Stimulated activated CD4-positive, alpha-beta T cell treated with anti-CD3 and anti-CD28 coated beads, TNF-alpha, amount 100 ng/mL, for 1 hour (primary cell): ENCODE measurements at places on chromosomes 11 and 22.
A peak's percentile ranks its signal among the peaks of the same experiment; 100 is the strongest.

GRCh38 chr11:33946930-33947329, 55.1 kb upstream of the LMO2 start:
- DNase-seq, result no peak

DNA sequence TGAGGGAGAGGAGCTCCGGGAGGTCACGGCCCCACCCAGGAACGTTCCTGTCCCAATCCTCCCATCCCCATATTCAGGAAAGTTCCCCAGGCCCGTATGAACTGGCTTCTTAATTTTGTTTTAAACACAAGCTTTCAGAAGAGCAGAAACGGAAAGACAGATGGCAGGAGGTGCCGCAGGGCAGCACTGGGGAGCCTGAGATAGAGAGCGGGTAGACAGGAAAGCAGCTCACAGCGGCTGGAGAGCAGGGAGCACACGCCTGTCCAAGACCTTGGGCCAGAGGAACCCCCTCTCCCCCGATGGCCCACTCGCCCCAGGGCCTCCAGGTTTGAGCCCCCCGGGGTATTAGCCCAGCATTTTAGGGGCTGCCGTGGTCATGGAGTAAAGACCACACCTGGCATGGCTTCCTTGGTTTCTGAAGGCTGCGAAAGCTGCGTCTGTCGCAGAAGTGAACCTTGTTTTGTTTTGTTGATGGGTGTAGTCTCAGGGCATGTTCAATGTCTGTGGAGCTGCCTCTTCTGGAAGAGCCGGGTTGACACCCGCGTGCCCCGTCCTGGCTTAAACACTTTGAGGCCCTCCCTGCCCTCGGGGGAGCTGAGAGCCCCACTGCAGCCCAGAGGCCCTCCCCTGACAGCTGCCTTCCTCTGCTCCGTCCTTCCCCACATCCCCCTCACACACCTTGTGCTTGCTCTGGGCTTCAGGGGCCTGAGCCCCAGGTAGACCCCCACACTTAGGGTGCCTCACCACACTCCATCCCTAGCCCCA, 17.9 kb upstream of the KCNQ1OT1 start:
- no peak for DNase-seq

- no peak for DNase-seq
Observed at GRCh38 chr11:133745791-133746190, 99.5 kb downstream of the SPATA19 start.

DNA sequence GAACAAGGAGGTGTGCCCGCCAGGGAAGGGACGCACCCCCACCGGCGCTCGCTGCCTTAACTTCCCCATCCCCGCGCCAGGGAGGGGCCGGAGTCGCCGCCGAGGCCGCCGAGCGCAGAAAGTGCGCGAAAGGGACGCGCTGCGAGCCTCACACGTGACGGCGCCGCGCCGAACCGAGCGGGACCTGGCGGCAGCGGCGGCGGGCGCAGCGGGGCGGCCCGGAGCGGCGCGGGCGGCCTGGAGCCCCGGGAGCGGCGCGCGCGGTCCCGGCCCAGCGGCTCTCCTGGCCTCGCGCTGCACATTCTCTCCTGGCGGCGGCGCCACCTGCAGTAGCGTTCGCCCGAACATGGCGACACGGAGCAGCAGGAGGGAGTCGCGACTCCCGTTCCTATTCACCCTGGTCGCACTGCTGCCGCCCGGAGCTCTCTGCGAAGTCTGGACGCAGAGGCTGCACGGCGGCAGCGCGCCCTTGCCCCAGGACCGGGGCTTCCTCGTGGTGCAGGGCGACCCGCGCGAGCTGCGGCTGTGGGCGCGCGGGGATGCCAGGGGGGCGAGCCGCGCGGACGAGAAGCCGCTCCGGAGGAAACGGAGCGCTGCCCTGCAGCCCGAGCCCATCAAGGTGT, at the start of gene SORL1:
Gene SORL1 (plus strand): TSS at position 329 of the 623 bp plus-strand sequence. CDS start 18 bp downstream, at position 347.
- peak; percentile 48 for DNase-seq

- no peak for DNase-seq
Observed at GRCh38 chr22:36423461-36424404, 36.0 kb upstream of the MYH9 start.

GRCh38 chr11:121482231-121483129, 29.7 kb upstream of the SORL1-AS1 start:
- DNase-seq, result no peak

DNA sequence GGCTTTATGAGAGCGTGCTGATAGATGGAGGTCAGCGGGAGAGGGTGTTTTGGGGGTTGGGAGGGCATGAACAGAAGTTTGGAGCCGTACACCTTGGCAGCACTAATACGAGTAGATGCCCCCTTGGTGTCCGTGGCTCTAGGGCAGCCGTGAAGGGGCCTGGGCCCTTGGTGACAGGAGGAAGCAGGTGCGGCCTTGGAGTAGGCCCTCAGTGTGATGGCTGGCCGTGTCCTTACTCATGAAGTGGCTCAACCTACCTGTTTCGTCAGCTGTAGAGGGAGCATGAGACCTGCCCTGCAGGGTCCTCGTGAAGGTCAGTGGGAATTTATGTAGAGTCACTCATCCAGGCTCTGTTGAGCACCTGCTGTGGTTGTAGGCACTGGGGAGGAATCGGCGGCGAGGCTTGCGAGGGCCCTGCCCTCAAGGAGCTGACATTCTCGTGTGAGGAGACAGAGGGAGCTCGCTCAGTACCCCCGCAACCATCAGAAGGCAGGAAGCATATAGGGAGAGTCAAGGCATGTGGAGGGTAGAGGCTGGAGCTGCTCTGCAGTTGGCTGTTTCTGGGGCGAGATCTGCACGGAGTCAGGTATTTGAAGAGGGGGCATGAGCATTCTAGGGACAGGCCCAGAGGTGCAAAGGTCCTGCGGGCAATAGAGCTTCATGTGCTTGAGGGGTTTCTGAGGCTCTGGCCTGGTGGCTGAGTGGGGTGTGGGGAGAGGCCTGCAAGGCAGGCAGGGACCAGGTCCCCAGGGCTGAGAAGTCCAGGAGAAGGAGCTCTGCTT, 39.6 kb downstream of the TBC1D22A start:
- DNase-seq, result no peak

DNA sequence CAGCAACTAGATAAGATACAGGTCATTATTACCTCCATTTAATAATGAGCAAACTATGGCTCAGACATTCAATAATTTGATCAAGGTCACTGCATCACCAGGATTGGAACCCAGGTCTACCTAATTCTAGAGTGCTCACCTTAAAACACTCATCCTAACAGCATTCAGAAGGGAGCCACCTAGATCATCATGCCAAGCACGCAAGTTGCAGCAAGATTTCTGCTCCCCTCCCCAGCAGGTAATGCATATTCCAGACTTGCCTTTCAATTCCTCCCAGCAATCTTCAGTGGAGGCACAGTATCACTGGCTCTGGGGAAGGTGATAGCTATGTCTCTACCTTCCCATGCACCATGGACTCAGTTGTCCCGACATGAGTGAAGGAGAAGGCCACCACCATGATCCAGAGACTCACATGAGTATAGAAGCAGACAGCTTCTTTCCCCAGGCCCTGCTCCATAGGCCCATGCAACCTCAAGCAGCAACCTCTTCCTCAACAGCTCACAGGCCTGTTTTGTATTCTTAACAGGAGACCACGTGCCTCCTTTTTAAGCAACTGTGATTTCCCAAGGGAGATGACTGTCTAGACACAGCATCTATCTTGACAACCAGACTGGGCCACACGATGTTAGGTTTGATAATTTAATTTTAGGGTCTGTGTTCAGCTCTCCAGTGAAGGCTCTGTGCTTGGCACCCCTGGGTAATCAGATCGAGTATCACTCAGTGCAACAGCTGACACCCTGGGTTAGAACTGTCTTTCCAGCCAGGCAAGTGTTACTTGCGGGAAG, 36.4 kb downstream of the RAB30 start:
- DNase-seq, result no peak

GRCh38 chr11:34318111-34319037, 39.4 kb downstream of the ABTB2 start:
- DNase-seq, result no peak
